ENCODE measurements at places on chromosomes 16 and 17.

DNA sequence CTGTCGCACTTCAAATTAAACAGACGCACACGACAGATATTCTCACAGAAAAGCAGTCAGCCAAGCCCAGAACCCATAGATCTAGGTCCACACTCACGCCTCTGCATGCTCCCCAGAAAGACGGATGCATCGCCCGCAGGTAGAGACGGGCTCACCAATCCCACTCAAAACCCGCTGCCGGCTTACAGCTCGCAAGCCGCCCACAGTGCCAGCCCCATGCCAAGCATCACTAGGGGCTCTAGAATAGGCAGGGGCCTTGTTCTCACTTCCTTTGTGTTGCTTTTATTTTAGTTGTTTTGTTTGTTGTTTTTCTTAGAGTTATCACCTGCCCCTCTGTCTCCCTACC lies 336 bp upstream of the BMERB1 start:
- no peak for DNase-seq

DNA sequence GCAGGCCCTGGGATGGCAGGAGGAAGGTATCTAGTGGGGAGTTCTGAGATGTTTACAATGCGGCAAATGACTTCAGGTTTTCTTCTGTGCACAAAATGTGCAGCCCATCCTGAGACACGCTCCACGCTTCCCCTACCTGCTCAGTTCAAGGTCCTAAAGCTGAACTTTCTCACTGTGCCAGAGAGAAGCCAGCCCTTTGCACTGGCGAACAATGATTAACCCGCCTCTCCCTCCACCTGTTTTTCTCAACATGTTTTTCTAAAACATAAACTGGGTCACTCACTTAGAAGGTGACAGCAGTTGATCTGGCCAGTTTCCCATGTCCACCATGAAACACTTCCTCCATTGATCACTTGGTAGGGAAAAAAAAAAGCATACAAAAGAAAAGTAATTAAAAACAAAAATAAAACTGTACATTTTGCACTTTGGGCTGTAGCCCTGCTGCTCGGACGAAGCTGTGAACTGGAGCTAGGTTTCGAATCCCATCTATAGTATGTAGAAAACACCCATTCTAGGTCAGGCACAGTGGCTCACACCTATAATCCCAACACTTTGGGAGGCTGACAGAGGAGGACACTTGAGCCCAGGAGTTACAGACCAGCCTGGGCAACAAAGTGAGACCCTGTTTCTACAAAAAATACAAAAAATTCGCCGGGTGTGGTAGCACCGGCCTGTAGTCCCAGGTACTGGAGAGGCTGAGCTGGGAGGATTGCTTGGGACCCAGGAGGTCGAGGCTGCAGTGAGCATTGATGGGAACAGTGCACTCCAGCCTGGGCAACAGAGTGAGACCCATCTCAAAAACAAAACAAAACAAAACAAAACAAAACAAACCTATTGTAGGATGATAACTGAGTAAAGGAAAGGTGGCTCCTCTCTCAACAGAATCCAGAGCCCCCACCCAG lies 6.1 kb upstream of the G6PC1 start:
- no peak for DNase-seq

GRCh38 chr17:49439673-49440571 lies 25.2 kb upstream of the PHB1 start:
- DNase-seq, result peak; percentile 22

GRCh38 chr17:28225271-28225670 lies 93.7 kb upstream of the TMEM97 start:
- no peak for DNase-seq

DNA sequence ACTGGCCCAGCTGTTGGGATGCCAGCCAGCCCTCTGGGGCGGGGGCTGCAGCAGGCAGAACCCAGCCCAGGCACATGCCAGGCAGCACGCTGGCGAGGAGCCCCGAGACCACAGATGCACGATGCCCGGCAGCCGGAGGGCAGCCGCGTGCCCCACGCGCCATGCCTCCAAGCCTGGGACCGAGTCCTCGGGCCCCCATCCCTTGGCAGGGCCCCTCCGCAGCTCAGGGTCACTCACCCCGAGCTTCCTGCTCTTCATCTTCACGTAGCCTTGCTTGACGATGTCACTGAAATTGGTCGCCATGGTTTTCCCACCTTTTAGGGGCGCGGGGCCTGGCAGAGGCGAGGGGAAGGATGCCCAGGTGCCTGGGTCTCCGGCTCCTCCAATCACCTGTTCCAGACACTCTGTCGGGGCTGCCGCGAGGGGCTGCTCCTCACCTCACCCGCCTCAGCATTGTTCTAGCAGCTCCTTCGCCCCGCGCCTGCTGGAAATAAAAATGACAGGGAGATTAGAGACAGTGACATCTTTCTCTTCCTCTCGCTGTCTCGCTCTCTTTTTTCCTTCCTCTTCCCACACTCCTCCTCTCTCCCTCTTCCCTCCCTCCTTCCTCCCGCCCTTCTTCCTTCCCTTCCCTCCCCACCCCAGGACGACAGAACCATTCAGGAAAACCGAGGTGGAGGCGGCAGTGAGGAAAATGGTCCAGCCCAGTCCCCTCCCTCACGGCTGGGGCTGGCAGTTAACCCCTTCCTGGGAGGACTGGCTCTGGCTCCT lies 6.9 kb downstream of the DOK4 start:
- DNase-seq, result peak; percentile 66

DNA sequence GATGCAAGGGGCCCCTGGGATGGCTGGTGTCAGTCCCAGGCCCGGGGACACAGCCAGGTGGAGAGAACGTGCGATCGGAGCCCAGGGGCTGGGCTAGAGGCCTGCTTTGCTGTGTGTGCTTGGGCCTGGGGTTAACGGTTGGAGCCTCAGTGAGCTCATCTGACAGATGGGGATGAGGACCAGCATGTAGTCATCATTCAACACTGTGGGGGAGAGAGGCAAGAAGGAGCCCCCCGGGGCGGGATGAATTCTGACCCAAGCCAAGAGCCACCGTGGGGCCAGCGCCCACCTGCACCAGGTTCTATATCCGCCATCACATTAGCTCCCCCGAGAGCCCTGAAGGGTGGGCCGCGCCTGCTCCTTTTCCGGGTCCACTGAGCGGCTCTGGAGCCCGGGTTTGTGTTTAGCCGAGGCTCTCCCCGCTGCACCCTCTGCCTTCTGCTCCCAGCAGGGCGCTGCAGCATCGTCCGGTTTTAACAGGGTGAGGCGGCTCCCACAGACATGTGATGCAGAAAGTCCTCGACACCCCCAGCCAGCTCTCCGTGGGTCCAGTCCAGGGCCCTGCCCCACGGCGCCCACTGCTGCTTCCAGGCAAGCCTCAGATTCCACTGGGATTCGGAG lies 365.7 kb downstream of the SEC14L1 start:
- no peak for DNase-seq

GRCh38 chr17:21357281-21357680 lies 18.9 kb upstream of the KCNJ12 start:
- DNase-seq, result no peak

DNA sequence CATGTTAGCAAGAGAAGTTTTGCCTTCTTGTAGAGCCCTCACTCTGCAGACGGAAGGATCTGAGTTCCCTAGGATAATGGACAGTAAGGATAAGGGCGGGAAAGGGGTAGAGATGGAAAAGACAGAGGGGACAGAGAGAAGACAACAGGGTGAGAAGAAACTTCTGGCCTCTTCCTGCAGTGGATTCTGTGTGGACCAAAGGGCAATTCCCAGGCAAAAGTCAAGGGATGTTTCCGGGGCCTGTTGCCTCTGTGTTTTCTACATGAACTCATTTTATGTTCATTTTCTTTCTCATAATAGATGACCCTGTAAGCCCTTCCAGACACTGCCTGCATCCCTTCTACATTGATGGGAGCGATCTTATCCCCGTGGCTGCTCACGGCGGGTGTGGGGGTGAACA lies 647 bp upstream of the TMEM238L start:
- no peak for DNase-seq

DNA sequence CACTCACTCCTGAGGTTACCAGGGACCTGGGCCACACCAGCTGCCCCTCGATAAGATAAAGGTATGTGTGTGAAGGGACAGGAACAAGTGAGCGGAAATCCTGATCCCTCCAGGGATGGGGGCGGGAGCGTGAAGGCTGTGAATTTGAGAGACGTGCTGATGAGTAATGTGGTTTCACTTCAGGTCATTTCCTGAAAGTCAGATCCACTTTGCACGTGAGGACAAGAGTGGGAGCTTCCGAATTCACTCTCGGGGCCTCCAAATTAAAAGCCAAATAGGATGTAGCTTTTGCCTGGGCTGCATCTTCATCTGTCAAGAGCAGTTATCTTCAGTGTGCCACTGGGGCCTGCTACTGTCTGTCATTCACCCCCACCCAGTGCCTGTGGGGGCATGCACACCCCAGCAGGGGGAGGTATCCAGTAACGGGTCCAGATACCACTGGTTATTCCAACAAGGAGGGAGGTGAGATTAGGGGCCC lies 87.4 kb upstream of the LHX1 start:
- DNase-seq, result peak; percentile 40

DNA sequence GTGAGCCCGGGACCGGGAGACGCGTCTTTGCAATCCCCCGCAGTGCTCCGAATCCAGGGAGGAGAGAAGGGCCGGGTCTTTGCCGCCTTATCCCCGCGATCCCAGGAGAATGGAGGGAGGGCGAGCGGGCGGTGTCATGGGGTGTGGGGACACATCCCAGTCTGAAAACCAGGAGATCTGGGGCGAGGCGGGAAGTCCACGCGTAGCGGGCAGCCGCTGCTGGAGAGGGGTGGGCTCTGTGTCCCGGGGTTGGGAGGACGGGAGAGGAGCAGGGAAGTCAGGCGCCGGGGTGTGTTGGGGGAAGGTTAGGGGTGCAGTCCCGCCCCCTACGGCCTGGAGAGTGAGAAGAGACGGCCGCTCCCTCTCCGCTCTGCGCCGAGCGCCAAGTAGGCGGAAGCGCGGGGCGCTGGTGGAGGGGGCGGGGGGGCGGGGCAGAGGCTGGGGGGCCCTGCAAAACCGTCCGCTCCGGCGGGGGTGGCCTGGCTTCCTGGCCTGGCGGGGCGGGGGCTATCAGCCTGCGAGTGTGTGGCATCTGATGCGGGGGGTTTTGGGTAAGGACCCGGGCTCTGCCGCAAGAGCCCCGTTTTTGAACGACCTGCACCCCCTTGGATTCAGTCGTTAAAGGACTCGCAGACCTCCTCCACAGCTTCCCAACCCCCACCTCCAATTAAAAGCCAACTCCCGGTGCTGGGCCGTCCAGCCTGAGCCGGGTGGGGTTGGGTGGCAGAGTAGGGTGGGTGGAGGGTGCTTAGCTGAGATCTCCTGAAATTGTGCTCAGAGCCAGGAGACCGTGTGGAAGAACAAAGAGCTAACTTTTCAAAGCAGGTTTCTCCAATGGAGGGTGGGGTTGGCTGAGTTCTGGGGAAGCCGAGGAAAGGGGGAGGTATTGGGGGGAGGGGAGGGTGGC lies 654 bp downstream of the LASP1 start:
- peak; percentile 76 for DNase-seq

GRCh38 chr16:27374804-27375425 lies 27.1 kb upstream of the IL21R start:
- DNase-seq, result peak; percentile 85

- DNase-seq, result no peak
These were observed 22.3 kb upstream of the SMPD3 start for GRCh38 chr16:68470461-68471150.
